ENCODE measurements at places on chromosomes 1 and 21.

DNA sequence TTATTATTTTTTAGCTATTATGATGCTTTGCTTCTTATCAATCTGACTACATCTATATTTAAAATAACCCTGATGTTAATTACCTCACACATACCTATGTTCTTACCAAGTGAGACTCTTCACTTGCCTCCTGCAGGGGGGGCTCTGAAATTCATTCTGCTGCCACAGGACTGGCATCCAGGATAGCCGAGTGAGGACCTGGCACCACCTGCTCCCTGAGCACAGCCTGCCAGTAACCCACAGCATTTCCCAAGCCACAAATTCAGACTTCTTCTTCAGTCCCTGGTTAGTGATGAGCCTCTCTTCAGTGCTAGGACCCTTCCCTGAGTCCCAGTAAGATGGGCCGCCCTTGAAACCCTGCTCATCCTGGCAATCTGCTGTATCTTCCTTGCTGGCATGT, 296.5 kb upstream of the PLXNA2 start:
- no peak for DNase-seq

- peak; percentile 66 for DNase-seq
Measured at GRCh38 chr1:19013826-19014548, 57.5 kb upstream of the IFFO2 start.

DNA sequence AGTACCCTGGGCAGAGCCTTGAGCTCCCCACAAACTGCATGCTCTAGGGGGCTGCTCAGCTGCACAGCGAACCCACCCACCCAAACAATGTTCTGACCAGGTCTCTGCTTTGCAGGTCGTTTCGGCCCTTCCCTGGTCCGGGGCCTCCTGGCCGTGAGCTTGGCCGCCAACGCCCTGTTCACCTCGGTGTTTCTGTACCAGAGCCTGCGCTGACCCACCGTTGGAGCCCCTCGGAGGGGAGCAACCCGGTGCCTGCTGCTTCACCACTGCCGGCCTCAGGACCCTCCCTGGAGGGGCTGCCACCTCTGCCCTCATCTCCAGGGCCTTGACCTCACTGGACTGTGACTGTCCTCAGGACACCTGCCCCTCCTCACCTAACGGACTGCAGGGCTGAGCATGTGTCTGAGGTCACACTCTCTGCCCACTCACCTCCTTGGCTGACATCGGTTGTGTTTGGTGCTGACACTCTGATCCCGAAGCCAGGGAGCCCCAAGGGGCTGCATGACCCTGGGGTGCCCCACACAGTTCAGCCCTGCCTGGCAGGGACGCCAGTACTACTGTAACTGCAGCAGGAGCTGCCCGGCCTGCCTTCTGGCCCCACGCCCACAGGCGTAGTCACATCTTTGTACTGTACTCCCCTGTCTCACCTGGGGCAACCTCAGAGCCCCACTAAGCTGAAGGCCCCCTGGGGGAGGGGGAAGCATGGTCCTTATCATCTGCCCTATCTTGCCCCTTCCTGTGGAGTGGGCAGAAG, 24.3 kb downstream of the TMEM201 start:
- DNase-seq: no peak

DNA sequence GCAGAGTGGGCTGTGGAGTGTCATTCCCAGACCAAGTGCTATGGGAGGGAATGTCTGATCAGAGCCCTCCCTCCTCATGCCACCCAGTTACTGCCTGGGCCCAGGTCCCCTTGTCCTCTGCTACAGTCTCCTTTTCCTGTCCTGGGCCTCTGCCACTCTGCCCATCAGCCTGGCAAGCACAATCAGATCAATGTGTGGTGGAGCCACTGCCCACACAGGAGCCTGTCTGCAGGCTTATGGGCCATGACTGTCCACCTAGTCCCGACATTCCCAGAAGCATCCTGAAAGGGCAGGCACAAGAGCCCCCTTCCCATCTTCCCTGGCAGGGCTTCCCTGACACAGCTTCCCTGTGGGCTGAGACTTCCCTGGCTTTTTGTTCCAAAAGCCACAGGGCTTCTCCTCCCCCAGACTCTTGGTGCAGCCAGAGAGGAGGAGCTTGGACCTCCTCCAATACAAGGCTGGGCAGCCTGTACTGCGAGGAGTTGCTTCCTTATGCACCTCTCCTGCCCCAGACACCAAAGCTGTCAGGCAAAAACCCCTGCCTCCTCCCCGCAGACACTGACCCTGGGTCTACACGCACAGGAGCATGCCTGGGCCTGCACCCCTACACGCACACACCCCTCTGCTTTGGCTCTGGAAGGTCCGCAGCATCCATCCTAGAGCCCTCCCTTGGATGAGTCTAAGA, 29.2 kb upstream of the CNTN2 start:
- DNase-seq: peak; percentile 40

GRCh38 chr1:50829014-50829958, 130.8 kb downstream of the FAF1 start:
- no peak for DNase-seq

- no peak for DNase-seq
Measured at GRCh38 chr1:28917757-28918118, 3.4 kb downstream of the EPB41 start.

GRCh38 chr21:17732306-17732705, 86.8 kb downstream of the C21orf91 start:
- DNase-seq: no peak

DNA sequence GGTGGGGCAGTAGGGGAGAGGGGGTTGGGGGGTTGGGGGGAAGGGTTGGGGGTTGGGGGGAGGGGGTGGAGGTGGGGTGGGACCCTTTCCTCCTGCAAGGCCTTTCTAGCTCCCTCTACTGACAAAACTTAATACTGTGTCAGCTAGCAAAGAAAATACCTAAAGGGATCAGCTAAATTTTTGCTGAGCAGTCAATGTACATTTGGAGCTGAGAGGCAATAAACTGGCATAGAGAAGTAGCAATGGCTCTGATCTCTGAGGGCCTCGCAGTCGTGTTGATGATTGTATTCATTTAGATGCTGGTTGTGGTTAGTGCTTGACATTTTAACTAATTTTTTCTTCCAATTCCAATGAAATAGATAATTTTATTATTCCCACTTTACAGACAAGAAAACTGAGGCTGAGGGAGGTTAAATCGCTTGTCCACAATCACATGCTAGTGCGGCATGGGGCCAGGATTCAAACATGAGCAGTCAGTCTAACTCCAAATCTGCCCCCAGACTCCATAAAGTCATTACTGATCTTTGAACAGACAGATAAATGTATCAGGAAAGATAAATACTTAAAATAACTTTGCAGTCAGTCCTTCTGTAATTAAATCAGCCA, 357.1 kb downstream of the DISC1 start:
- DNase-seq: no peak

All from hepatocyte (in vitro differentiated cells).